ENCODE measurements at places on chromosomes 6 and 20. TPM values are rescaled to one million over a fixed set of nuclear protein-coding genes. Genes with fewer than 3 reads are reported as not detected.

The SNRNP48 gene
- 14.6 TPM for total RNA-seq

The CALHM4 gene
- total RNA-seq: not detected

The OR2J3 gene
- total RNA-seq: not detected

The EDN3 gene
- total RNA-seq: 1.4 TPM

The FHL5 gene
- total RNA-seq: 0.12 TPM

The CDSN gene
- not detected for total RNA-seq

The GPR63 gene
- total RNA-seq: 6.9 TPM

The ROS1 gene
- 2.2 TPM for total RNA-seq

All from hepatocyte (in vitro differentiated cells).